ENCODE measurements at places on chromosomes 11 and 22.

DNA sequence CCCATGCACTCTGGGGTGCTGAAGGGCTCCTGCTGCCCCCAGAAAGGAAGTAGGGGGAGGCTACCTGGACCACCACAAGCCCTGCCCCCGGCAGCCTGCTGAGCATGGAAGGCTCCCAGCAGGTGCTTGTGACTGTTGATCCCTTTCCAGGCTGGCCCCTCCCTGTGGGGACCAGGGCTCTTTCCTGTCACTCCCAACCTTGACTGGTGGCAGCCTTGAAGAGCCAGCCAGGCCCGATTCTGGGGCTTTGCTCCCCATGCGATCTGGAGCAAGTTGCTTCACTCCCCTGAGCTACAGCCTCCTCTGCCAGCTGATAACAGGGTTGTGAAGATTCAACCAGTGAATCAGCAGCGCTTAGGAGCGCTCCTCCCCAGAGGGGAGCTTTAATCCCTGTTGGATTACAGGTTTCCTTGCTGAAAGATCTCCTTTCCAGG lies 4.6 kb upstream of the CST6 start:
- DNase-seq = no peak

GRCh38 chr11:32411942-32412615 lies 23.3 kb downstream of the WT1 start:
- DNase-seq = no peak

DNA sequence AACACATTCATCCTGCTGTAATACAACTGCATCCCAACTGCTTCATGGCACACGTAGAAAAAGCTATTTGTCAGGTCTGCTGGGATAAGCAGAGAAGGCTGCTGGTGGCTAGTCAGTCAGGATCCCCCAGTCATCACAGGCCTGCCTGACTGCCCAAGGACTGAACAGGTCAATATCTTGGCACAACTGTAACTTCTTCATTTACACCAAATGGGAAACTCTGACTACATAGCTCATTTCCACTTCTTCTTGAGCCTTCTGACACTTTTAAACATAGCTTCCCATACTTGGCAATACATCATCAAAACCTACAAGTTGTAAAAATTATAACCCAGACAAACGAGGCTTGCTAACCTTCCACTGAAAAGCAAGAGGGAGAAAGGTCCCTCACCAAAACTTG lies 2.8 kb downstream of the TMEM9B start:
- no peak for DNase-seq

- no peak for DNase-seq
Measured at GRCh38 chr11:96906476-96906875, 516.7 kb downstream of the JRKL start.

- DNase-seq = no peak
Measured at GRCh38 chr11:132409573-132410355, 1039.3 kb downstream of the NTM start.

DNA sequence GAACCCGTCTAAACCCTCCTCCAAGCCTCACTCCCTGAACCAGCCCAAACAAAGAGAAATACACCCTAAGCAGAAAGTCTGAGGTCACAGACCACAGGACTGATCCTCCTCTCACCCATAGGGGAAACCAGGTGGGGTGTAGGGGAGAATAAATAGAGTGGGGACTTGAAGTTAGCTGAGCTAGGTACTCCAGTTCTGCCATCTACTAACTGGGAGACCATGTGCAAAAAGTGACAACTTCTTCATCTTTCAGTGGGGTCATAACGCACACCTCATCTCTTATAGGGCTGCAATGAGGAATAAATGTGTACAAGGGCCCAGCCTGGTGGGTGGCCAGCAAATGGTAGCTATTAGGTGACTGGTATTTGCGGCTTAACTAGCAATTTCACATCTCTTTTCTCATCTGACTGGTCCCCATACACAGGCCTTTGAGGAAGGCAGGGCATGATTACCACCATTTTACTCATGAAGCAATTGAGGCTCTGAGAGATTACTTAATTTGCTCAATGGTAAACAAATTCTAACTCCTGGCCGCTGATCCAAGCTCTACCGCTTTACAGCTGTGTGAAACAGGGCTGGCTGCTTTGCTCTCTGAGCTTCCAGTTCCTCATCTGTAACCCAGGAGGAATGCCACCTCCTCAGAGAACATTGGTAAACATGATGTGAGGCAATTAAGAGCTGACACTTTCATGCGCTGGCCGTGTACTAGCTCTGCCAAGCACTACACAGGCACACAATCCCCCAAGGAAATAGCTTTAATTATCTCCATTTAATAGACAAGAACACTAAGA lies 16.6 kb downstream of the TBC1D10A start:
- DNase-seq = no peak

GRCh38 chr11:20157728-20158127 lies 2.5 kb downstream of the DBX1 start:
- DNase-seq = no peak

DNA sequence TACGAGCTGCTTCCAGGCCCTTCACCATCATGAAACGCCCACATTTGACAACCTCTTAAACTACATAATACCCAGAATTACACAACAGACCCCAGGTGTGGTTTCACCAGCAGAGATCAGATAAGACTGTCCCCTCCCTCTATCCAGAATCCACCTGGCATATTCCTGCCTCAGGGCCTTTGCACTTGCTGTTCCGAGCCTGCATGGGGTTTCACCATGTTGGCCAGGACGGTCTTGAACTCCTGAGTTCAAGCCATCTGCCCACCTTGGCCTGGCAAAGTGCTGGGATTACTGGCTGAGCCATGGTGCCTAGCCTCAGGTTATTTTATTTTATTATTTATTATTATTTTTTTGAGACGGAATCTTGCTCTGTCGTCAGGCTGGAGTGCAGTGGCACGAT lies 73.4 kb downstream of the FBXO7 start:
- no peak for DNase-seq

- no peak for DNase-seq
Measured at GRCh38 chr11:63574856-63575602, 11.8 kb upstream of the PLAAT2 start.

- no peak for DNase-seq
Measured at GRCh38 chr22:19981171-19981960, 35.3 kb downstream of the ARVCF start.

GRCh38 chr11:66539870-66540213 lies 6.0 kb downstream of the ZDHHC24 start:
- no peak for DNase-seq

GRCh38 chr11:126607374-126607773 lies 251.9 kb downstream of the ST3GAL4 start:
- DNase-seq = peak; percentile 20

- no peak for DNase-seq
Measured at GRCh38 chr11:70109006-70109405, 30.9 kb downstream of the ANO1 start.

DNA sequence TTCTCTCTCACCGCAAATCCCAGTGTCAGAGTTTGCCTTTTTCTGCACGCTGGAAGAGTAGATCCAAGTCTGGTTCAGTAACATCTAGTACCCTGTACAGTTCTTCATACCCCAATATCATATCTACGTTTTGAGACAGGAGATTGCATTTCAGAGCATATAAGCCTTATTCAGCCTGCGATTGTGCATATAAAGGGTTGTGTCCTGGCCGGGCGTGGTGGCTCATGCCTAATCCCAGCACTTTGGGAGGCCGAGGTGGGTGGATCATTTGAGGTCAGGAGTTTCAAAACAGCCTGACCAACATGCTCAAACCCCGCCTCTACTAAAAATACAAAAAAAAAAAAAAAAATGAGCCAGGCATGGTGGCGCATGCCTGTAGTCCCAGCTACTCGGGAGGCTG lies 104.9 kb downstream of the MTNR1B start:
- DNase-seq = no peak

GRCh38 chr11:92227959-92228935 lies 3.6 kb downstream of the FAT3 start:
- DNase-seq = no peak
